Stimulated activated CD4-positive, alpha-beta T cell treated with anti-CD3 and anti-CD28 coated beads, TNF-alpha, amount 100 ng/mL, for 1 hour (primary cell): ENCODE measurements at places on chromosomes 11 and 22.

DNA sequence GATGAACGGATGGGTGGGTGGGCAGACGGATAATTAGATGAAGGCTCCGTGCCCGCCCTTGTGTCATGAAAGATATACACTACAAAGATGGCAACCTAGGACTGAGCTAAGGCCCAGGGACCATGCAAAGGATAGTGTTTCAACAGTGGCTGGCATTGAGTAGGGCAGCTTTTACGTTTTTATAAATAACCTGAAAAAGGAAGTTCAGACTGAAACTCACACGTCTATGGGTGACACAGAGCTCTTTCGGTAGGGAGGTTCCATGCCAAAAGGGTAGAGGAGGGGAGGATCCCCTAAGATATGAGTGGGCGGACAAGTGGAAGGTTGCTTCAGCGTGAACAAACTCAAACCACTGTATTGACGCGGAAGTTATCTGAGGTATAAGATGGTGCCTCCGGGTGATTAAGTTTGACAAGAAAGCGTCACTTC, 90.5 kb downstream of the UBASH3B start:
- DNase-seq, result no peak

DNA sequence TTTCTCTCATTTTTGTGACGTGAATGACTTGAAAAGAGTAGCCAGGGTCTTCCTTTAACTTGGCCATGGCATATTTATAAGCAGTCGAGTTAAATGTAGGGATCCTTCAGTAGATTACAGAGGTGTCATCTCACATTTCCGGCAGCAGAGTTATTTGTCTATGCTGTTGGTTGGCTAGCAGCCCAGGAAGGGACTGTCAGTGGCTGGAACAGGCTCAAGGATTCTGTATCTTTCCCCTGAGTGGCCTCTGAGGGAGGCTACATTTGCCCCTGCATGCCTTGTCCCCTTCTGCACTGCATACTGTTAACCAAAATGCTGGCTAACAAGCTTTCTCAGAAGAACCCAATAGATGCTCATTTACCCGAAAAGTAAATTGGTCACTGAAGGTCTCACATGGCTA, 187.6 kb downstream of the PGR start:
- no peak for DNase-seq

DNA sequence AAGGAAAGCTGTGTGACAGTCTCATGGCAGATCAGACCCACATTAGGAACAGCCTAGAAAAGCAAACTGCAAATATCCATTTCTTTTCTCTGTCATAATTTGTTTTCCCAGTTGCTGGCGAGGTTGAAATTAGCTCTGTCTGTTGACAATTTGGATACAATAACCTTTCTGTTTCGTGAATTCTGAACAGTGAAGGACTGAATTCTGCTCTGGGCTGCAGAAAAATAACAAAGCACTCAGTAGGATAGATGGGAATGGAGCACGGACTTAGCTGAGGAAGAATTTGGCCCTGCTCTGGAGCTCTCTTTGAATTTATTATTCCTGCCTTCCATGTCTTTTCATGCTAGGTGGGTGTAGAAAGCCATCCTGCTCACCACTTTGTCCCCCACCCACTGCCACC, 140.3 kb downstream of the RRAS2 start:
- DNase-seq, result no peak

DNA sequence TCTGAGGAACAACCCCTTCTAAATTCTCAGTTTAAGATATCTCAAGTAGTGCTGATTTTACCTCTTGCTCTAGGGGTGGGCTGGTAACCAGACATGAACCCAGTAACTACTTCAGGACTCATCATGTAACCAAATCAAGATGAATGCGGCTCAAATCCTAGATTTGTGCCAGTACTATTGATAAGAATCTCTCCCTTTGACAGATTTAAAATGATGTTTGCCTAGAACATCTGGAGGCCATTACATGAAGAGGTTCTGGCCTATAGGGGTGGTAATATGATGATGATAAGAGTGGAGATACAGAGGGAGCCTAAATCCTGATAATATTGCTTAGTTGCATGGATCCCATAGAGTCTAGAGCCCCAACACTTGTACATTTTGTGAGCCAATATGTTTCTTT, 672.6 kb upstream of the ANO5 start:
- DNase-seq, result no peak

DNA sequence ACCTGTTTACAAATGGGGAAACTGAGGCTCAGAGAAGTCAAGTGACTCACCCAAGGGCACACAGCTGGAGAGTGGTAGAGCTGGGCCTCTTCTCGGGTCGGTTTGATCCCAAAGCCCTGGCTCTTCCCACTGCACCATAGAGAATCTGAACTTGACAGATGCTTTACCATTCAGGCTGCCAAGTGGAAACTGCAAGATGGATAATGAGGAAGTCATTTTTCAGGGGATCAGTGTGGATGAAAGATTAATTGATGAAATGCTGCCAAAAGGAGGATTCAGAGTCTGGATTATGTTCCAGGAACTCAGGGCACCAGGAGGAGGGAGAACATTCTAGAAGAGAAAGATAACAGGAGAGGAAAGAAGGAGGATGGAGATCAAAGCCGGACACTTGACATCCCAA, 185.9 kb upstream of the ZBED5 start:
- no peak for DNase-seq
